ENCODE measurements at places on chromosomes 6 and 20.

DNA sequence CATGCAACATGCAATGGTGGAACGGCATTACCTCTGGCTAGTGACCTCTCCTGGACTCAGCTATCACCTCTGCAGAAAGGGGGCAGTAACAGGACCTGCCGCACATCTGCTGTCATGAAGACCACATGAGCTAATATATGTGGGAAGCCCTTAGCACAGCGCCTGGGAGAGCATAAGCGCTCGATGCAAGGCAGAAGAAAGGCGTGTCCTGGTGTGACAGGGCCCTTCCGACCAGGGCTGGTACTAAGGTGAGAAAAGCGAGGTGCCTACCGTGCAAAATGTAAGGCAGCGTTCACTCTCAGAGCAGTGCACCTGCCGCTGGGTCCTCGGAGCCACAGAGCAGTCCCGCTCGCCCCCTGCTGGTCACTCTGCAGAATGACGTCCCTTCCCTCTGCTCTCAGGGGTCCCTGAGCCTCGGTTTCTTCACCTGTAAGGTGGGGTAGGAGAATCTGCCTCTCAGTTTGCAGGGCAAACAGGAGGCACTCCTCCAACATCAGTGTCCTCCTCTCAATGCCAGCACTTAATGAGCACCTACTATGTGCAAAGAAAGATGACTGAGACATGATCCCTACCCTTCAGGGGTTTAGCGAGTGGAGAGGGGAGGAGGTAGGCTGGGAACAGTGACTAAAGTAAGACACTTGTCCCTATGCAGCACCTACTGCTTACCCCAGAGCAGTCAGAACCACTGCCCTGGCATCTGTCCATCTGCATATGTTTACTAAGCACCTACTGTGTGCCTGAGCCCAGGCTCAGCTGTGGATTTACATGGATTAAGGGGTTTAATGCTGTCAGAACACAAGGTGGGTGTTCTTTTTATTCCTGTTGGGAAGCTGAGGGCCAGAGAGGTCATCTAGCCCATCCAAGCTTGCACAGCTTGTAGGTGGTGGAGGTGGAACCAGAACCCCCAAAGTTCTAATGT, 41.1 kb upstream of the PTGIS start:
- peak; percentile 87 for DNase-seq

DNA sequence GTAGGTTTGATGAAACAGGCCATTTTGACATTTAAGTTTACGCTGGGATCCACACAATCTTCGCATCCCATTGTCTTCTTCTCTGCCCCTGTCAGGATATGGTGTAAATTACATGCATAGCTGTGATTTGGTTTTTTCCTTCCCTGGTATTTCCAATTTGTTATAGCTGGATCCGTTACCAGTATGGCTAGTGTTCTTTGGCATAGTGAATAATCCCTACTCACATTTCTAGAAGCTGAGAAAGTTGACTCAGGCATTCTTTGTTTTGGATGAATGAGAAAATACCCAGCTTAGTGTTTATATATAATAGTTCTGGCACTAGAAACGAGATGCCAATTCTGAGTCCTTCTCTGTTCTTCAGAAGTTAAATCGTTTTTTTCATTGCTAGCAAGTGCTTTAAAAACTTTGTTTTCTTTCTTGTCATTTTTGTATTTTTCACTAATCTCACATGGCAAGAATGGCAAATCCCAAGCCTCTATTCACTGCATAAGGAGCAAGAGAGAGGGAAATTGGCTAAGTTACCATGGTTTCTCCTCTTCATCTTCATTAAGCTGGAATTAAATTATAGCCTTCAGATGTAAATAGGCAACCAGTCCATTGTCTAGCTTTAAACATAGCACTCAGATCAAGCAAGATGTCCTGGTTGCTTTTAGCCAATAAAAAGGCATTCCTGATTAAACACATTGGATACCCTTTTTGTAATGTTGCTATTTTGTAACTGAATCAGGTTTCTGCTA, 91.9 kb upstream of the LAMP5 start:
- DNase-seq = no peak

DNA sequence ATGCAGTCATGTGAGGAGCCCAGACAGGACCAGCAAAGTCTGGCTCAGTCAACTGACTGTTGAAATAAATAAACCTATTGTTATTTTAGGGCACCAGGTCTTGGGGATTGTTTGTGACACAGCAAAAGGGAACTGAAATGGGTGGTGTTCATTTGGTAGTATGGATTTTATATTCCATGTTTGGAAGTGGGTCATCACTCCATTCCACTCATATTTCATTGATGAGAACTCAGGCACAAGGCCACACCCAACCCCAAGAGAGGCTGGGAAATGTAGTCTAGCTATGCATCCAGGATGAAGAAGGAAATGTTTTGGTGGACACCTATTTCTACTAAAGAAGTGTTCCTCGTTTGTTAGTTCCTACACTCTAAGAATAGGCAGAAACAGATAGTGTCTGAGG, 64.9 kb upstream of the BTBD3 start:
- no peak for DNase-seq

- DNase-seq = no peak
These were observed 53.9 kb downstream of the IGF2R start for GRCh38 chr6:160022793-160023192.

- no peak for DNase-seq
These were observed 28.4 kb upstream of the GSTA3 start for GRCh38 chr6:52937908-52938307.

- DNase-seq = no peak
These were observed 19.7 kb upstream of the HLA-DRB1 start for GRCh38 chr6:32609391-32609730.

- no peak for DNase-seq
These were observed 29.1 kb downstream of the CPNE5 start for GRCh38 chr6:36809941-36810803.

DNA sequence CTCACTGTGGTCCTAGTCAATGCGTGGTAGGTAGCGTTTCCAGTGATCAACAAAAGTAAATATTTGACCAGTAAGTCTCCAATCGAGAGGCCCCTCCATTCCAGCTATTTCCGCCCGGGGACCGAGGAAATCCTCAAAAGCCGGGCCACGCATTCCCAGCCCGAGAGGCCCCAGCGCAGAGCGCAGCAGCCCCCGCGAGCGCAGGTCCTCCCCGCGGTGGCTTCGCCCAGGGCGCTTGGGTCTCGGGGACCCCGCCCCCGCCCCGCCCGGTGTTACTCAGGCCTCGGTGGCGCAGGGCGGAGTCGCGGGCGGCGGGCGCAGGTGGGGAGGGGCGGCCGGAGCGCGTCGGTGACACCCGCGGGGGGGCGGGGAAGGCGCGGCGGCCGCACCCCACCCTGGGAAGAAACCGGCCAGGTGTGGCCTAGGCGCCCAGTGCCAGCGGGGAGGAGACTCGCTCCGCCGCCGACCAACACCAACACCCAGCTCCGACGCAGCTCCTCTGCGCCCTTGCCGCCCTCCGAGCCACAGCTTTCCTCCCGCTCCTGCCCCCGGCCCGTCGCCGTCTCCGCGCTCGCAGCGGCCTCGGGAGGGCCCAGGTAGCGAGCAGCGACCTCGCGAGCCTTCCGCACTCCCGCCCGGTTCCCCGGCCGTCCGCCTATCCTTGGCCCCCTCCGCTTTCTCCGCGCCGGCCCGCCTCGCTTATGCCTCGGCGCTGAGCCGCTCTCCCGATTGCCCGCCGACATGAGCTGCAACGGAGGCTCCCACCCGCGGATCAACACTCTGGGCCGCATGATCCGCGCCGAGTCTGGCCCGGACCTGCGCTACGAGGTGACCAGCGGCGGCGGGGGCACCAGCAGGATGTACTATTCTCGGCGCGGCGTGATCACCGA, at the start of gene DSP:
Gene DSP, plus strand, starts transcription at position 497 of the 890 bp plus-strand sequence. Its CDS starts 245 bp downstream, at position 742.
- peak; percentile 86 for DNase-seq

GRCh38 chr6:134938896-134939295, 11.0 kb downstream of the ALDH8A1 start:
- no peak for DNase-seq

DNA sequence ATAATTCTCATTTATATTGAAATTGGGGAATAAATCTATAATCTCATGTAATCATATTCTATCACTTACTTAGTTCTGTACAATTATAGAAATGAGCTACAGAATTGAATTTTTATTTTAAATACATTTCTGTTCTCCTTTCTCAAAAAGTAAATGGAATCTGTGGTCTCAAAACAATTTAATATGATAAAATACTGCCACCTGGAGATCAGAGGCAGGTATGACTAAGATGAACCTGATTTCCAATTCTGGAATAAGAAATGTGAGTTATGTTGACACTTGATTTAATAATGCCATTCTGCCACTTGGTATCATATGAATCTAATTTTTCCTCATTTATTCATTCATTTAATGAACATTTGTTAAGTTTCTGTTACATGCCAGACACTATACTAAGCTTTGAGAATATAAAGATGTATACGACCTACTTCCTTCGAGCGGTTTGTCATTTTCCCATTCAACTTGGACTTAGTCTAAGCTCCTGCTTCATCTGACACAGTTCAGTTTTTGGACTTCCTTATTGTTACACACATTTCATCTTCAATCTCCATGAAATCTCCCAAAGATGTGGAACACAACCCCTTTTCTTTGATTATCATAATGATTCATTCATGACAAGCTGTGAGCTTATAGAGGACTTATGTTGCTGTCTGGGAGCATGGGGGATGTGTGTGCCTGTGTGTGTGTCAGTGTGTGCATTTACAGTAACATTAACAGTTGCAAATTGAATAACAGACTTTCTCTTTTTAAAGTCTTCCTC, 7.5 kb upstream of the CCDC28A start:
- no peak for DNase-seq

GRCh38 chr6:1047981-1048541, 263.8 kb upstream of the FOXQ1 start:
- no peak for DNase-seq

DNA sequence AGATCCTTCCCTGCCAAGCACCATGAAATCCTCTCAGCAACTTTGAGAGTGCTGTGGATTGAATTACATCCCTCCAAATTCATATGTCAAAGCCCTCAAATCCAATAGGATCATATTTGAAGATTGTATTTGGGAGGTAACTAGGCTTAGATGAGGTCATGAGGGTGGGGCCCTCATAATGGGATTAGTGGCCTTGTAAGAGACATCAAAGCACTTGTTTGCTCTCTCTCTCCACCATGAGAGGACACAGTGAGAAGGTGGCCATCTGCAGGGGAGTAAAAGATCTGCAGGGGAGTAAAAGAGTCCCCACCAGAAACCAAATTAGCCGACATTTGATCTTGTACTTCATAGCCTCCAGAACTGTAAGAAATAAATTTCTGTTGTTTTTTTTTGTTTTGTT, 298.2 kb downstream of the SAMD5 start:
- DNase-seq = no peak

- DNase-seq = peak; percentile 40
These were observed 1.5 kb upstream of the GMEB2 start for GRCh38 chr20:63628246-63628975.

DNA sequence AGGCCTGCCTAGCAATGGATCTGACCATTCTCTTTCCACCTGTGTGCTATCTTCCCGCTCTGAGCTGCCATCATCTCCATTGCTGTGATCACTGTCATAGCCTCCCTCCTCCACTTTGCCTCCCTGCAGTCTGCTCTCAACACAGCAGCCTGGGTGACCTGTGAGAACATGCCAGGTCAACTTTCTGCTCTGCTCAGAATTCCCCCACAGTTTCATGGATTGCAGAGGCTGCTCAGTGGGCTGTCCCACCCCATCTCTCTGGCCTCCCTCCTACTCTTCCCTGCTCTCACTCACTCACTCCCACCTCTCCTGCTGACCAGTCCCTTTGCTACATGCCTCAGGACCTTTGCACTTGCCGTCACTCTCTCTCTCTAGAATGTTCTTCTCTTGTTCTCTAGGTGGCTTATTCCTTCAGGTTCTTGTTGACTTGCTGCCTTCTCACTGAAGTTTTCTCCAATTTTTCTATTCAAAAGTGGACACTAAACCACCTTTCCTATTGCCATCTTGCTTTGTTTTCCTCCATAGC, 159.9 kb downstream of the CD83 start:
- no peak for DNase-seq

DNA sequence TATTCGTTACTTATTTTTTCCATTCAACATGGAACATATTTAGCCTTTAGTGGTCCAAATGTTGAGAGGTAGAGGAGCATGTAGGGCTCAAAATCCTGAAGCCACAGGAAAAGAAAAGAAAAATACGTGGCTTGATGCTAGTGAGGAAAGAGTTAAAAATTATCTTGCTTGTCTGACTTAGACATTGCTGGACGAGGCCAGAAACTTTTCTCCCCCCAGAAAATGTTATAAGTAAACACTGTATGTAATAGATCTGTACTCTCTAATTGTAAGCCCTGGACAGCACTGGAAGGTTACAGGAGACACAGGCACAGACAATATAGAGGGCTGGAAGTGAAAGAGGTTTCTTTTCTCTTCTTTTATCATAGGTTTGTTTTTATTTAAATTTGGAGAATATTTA, 165.6 kb downstream of the ZFP64 start:
- DNase-seq = no peak

DNA sequence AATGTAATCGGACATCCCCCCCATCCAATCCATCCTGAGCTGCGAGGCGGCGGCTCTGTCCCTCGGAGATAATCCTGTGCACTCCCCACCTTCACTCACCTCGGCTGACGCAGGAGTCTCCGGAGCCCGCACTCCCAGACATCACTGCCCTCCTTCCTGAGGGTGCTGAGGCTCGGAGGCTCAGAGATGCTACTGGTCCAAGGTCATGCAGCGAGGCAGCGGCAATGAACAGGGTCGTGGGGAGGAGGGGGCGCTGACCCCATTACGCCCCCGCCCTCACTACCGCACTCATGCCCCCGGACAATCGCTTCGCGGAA, 485 bp downstream of the ADISSP start:
- DNase-seq = peak; percentile 49

DNA sequence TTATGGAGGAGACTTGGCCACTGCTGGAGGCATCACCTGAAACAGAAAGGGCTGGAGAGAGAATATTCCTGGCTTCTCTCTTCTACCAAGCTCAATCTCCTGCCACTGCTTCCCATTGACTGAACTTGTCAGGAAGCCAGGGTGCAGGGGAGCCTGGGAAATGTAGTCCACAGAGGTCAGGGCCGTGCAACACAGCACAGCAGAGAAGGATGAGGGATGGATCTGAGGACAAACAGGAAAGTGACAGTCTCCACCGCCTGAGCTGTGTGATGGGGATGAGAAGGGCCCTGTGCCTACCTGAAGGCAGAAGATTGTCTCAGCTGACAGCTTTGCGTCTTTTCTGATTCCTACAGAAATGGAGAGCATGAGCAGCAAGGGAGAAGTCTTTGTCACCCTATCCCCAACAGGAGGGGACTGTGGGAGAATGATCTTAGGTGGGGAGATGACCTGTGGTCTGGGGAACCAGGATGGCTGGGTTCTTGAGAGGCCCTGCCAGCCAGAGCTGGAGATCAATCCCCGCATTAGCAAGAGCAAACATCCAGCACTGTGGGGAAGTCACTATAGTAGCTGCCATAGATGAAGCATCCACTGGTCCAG, 114.2 kb downstream of the SNX5 start:
- DNase-seq = peak; percentile 34

GRCh38 chr6:115896538-115897129, 164.1 kb downstream of the FRK start:
- peak; percentile 55 for DNase-seq

DNA sequence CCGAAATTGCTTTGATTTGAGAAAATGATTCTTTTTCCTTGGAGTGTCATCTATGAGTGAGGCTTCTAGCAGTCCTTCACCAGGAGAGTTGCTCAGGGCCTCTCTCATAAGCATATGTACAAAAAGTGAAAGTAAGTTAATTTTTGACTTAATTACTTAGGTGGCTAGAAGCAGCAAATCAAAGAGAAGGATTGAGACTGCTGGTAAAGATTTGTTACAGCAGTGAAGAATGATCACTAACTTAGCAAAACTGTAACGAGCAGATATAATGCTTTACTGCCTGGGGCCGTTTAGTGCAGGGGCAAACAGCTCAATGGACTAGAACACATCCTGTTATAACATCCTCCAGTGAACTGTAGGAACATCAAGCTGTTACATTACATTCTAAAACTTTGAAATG, 167.8 kb upstream of the RIPOR2 start:
- DNase-seq = no peak
